Choroid plexus epithelial cell (primary cell): ENCODE measurements at places on chromosomes 13 and 19.

GRCh38 chr13:40916207-40916998, 102.7 kb downstream of the ELF1 start:
- DNase-seq = no peak

DNA sequence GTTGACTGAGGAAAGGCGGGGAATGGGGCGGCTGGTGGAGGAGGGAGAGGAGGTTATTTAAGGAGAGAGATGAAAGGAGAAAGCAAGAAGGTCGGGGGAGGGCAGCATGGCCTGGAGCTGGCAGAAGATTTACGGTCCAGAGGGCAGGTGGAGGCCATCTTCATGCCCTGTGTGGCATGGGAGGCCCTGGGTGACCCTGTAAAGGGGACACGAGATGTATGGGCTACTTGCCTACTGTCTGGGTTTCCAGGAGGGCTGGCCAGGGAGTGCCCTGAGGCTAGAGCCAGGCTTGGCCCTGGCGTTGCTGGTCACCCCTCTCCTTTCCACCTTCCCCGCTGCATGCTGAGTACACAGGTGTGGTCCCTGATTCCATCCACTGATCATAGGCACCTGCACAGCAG, 6.1 kb downstream of the WTIP start:
- DNase-seq = no peak

DNA sequence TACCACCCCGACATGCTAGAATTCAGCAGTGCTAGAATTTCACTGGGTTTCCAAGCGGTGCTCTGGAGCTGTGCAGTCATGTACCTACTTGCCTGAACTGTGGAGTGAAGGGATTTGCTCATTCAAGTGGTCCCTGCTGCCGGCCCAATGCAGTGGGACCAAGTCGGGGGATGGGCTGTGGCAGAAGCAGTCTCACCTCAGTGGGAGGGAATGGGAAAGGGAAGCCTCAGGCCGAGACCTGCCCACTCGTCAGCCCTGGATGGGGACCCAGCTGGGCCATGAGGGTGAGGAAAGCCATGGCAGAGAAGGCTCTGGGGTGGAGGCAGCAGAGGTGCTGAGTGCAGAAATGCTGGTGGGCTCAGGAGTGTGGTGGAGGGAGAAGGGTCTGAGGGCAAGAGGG, 14.9 kb downstream of the KLHL26 start:
- no peak for DNase-seq

DNA sequence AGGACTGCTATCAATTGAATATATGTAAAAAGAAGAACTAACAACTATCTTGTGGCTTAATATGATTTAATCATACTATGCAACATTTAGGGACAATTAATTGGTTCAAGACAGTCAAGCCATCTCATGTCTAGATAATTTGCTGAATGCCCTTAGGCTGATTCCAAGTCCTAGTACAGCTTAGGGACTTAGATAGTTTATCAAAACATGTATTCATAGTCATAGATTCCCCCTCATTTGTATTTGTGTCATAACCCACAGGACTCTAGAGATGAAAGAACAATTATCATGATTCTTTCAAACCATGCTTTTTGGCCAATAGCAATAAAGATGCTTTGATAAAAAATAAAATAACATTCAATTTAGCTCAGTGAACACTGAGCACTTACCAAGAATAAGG, 607.6 kb downstream of the SLITRK1 start:
- DNase-seq = no peak
